ENCODE measurements at places on chromosomes 1 and 21. TPM values are rescaled to one million over a fixed set of nuclear protein-coding genes. Genes with fewer than 3 reads are reported as not detected.

Gene WNT2B
- 0.08 TPM for total RNA-seq

Gene IFI6
- total RNA-seq, result 577 TPM

Gene KCNJ6
- not detected for total RNA-seq

Gene TDRD10
- not detected for total RNA-seq

Gene SMYD3
- total RNA-seq, result 18.7 TPM

Measured in activated CD4-positive, alpha-beta memory T cell treated with anti-CD3 and anti-CD28 coated beads, Interleukin-2, amount 10 ng/mL, durations not matched to agents 7 days and 5 days (primary cell).